ENCODE measurements at places on chromosomes 5 and 9. TPM values are rescaled to one million over a fixed set of nuclear protein-coding genes. Genes with fewer than 3 reads are reported as not detected.

Gene NXNL2
- total RNA-seq = not detected

Gene ATP10B
- not detected for total RNA-seq

Gene RLN2
- total RNA-seq = 1.4 TPM

Gene ACTBL2
- not detected for total RNA-seq

DNA sequence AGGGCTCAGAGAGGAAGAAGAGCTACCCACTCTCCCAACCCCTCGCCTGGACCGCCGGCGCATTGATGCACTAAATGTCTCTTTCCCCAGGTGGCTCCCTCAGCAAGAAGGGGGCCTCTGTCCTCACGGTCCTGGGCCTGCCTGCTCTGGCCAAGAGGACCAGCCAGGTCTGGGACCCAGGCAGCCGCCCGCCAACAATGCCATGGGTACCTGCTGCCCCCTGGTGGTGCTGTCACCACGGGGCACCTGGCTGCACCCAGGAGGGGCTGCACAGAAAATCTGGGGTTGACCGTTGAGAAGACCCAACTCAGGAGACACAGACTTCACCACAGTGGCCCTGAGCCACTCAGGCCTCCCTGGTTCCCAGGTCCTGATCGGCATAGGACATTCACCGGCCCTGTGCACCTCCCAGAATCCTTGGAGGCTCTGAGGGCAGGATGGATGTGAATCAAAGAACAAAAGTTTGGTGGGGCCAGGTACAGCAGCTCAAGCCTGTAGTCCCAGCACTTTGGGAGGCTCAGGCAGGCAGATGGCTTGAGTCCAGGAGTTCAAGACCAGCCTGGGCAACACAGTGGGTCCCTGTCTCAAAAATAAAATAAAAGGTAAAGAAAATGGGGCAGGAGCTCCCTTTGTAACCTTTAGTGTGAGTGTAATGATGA is 2.4 kb upstream of the VAV2 start:
- no peaks in the 10 kb centered on the region for H3K36me3 ChIP-seq
- peaks cover 16% of the 10 kb centered on the region for H3K27me3 ChIP-seq
- peak; percentile 66 for DNase-seq
- H3K4me3 ChIP-seq = peak overlapping the region; percentile 42
- H3K4me1 ChIP-seq = no peaks in the 10 kb centered on the region

- H3K4me1 ChIP-seq = no peaks in the 10 kb centered on the region
- H3K36me3 ChIP-seq = no peaks in the 10 kb centered on the region
- no peaks in the 10 kb centered on the region for H3K27me3 ChIP-seq
- H3K27ac ChIP-seq = no peak overlapping the region
- H3K4me3 ChIP-seq = no peak overlapping the region
- no peak for DNase-seq
Measured at GRCh38 chr9:16278326-16278999, 592.0 kb downstream of the BNC2 start.

DNA sequence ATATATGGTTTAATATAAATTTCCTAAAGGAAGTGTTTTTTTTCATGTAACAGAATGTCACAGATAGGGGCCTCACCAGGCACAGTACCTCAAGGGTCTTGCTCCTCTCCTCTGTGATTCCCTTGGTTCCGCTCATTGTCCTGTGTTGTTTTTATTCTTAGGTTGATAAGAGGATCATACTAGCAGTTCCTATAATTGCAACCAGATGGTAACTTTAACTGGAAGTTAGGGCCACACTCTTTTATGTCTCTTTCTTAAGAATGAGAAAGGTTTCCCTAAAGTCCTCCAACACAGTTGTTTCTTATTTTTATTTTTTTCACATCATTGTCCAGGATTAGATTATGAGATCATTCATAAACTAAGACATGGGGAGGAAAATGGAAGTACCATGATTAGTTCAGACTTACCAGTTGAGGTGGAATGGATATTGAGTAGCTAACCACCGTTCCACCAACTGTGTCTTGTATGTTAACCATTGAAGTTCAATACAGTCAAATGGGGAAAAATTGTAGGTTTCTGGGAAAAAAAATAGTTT is 41.1 kb downstream of the FAM174A start:
- no peak overlapping the region for H3K4me3 ChIP-seq
- no peaks in the 10 kb centered on the region for H3K4me1 ChIP-seq
- H3K27ac ChIP-seq = no peak overlapping the region

DNA sequence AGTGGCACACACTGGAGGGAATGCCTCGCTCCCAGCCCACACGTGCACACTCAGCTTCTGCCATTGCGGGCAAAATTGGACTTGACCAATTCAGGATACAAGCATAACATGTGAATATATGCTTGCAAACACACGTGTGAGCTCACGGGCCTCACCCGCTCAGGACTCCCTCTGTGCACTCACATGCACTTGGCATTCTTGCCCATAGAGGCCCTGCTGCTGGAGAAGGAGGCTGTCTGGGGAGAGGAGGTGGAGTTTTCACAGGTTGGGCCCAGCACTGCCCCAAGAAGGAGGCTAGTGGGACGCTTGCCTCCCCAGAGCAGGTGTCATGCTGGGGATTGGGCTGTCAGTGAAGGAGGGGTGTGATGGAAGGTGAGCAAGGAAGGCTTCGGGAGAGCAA is 1.7 kb downstream of the MYMK start:
- no peak overlapping the region for H3K4me3 ChIP-seq
- no peaks in the 10 kb centered on the region for H3K27me3 ChIP-seq
- H3K27ac ChIP-seq = no peak overlapping the region
- H3K36me3 ChIP-seq = no peaks in the 10 kb centered on the region
- H3K4me1 ChIP-seq = no peaks in the 10 kb centered on the region

DNA sequence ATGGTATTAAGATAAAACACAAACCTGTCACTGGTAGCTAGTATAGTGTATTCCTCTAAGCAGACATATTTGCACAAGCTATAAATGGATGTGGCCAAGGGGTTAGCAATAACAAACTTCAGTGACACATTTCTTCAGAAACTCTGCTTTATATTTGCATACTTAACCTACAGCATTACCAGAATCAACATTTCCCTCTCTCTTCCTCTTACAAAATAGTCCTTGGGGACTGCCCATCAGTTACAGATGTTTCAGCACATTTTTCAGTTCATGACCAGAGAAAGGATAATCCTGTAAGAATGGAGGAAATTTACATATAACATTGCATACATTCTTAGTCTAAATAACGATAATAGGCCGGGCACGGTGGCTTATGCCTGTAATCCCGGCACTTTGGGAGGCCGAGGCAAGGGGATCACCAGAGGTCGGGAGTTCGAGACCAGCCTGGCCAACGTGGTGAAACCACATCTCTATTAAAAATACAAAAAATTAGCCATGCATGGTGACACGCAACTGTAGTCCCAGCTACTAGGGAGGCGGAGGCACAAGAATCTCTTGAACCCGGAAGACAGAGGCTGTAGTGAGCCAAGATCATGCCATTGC is 25.3 kb upstream of the SLC1A1 start:
- H3K27me3 ChIP-seq = peaks cover 7% of the 10 kb centered on the region
- peaks cover 7% of the 10 kb centered on the region for H3K4me1 ChIP-seq
- H3K4me3 ChIP-seq = no peak overlapping the region
- no peaks in the 10 kb centered on the region for H3K36me3 ChIP-seq
